ENCODE measurements at places on chromosomes 5 and 9.

GRCh38 chr5:134949316-134949715 is 18.4 kb upstream of the CATSPER3 start:
- DNase-seq = no peak

DNA sequence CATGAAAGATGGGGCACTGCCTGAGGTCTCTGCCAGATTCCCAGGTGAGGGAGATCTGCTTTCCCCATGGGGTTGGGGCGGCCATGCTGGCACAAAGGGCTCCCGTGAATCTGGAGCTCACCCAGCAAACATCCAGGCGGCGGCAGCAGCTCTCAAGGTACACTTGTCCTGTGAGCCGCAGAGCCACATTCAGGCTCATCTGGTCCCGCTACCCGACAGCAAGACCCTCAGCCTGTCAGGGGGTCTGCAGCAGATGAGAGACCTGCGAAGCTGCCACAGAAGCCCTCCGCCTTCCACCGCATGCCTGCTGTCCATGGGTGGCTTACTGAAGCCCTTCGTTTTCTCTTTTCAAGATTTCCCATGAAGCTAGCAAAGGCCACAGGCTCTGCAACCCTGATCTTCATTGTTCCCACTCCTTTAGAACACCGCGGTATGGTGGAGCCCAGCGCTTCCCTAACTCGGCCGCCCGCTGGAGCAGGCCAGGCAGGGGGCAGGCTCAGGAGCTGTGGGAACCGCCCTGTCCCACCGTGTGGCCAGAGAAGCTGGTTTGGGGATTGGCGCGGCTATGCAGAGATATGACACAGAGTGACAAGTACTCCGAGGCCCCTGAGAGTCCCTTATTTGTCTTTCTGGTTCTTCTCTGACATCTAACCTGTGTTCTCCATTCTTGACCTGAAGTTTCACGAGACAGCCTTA is 8.8 kb downstream of the LRRC14B start:
- no peak for DNase-seq

- no peak for DNase-seq
These were observed 119.7 kb downstream of the INSYN2B start for GRCh38 chr5:169860585-169860984.

- no peak for DNase-seq
These were observed 102.9 kb upstream of the MEGF10 start for GRCh38 chr5:127187706-127188105.

DNA sequence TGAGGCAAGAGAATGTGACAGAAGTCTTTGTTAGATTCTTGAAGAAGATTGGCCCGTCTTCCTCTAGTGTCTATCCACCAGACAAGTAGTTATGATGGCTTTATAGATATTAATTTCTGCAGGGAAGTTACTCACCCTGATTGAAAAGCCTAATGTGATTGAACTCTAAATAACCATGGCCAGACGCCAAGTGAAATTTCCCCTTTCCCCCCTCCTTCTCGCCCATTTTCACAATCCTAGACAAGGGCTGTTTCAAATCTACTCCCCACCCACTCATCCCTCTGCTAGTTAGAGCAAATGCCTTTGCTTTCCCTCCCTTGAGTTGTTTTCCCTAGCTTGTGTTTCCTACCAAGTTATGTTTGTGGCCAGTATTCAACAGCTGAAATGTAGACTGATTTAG is 182.5 kb downstream of the TMEM167A start:
- DNase-seq = no peak

GRCh38 chr5:177300236-177300880 is 3.2 kb downstream of the RAB24 start:
- peak; percentile 53 for DNase-seq

- DNase-seq = no peak
These were observed 141.1 kb upstream of the TARS1 start for GRCh38 chr5:33299621-33300208.

- DNase-seq = no peak
These were observed 171.0 kb downstream of the INSYN2B start for GRCh38 chr5:169809281-169809680.

DNA sequence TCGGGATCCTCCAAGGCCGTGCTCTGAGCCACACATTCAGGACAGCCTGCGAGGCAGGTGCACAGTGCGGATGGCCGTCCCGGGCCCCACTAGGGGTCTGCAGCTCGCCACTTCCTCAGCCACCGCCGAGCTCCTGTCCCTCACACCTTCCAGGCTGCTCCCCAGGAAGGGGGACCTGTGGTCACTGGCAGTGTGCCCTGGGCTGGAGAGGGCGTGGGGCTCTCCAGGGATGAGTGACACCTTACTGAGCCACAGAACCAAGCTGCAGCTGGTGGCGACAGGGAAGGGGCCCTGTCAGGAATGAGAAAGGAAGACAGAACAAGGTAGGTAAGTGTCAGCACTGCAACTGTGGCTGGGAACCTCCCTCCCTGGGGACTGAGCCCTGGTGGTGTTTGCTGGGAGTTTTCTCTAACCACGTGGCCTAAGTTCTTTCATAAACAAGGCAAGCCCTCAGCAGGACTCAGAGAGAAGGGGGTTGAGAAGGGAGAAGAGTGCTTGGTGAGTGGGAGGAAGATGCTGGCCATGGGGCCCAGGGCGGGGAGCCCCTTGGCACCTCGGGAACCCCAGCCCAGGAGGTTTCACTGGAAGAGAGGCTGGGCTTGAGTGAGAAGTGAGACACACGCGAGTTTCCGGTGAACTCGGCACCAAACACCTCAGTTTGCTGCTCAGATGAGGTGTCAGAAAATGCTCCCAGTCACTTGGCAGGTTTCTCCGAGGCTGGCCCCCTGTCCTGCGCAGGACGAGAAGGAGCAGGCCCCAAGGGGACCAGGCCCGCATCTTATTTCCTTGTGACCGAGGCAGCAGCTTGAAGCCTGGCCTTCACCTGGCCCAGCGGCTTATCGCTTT is 5.2 kb downstream of the IL13 start:
- DNase-seq = no peak

GRCh38 chr5:57878301-57878722 is 395.7 kb upstream of the ACTBL2 start:
- no peak for DNase-seq

- DNase-seq = no peak
These were observed 39.8 kb downstream of the CYSTM1 start for GRCh38 chr5:140214831-140215230.

GRCh38 chr9:89048616-89049015 is 57.3 kb downstream of the S1PR3 start:
- no peak for DNase-seq

DNA sequence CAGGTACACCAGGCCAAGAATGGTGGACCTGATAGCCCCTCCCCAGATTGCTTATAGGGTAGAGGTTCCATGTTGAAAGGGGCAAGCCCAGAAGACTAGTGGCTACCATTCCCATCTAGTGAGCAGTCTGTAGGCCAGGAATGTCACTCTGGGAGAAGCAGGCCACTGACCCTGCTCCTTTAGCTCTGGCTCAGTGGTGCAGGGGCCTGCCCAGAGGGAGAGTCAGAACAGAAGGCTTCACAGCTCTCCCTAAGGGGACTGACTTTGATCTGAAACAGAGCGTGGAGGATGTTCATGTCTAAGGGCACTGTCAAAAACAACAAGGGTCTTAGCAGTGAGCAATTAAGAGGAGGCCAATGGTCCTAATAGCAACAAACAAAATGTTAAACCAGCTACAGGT is 81.7 kb downstream of the ZNF354C start:
- no peak for DNase-seq

GRCh38 chr5:132270706-132271105 is 13.2 kb downstream of the PDLIM4 start:
- no peak for DNase-seq

- peak; percentile 33 for DNase-seq
These were observed 983 bp downstream of the GCNT1 start for GRCh38 chr9:76459694-76460635.

GRCh38 chr9:79581794-79582193 is 10.0 kb downstream of the TLE4 start:
- DNase-seq = no peak

DNA sequence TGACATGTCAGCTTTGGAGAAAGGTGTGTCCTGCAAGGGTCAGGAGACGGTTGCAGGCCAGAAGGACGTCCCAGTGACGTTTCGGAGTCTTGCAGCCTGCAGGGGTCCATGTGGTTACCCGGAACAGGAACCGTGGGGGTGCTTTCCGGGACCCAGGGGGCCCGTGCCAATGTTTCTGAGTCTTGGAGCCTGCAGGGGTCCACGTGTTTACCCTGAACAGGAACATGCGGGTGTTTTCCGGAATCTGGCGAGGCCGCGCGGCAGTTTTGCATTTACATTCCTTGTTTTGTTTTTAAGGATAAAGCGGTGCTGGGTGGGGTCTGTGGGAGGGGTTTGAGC is 30.6 kb downstream of the NKD2 start:
- no peak for DNase-seq
